ENCODE measurements at places on chromosomes 3 and 15.

- DNase-seq: no peak
Observed at GRCh38 chr3:77601823-77602415, 562.0 kb downstream of the ROBO2 start.

- no peak for DNase-seq
Observed at GRCh38 chr3:72679540-72680198, 168.6 kb downstream of the SHQ1 start.

DNA sequence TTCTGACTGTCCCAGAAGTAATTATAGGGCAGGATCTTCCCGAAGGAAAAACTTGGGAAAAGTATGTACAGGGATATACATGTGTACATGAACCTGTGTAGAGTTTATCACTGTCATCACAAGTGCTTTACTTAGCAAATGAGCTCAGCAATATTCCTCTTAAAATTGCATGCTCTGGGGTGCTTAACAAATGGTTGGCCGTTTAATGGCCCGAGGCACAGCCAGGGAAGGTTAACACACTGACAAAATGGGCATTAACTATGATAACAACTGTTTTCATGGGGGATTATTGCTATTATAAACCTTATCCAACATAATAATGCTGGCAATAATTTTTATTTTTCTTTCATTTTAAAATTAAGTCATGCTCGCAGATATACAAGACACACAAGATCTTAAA is 459.3 kb downstream of the TUSC7 start:
- no peak for DNase-seq

DNA sequence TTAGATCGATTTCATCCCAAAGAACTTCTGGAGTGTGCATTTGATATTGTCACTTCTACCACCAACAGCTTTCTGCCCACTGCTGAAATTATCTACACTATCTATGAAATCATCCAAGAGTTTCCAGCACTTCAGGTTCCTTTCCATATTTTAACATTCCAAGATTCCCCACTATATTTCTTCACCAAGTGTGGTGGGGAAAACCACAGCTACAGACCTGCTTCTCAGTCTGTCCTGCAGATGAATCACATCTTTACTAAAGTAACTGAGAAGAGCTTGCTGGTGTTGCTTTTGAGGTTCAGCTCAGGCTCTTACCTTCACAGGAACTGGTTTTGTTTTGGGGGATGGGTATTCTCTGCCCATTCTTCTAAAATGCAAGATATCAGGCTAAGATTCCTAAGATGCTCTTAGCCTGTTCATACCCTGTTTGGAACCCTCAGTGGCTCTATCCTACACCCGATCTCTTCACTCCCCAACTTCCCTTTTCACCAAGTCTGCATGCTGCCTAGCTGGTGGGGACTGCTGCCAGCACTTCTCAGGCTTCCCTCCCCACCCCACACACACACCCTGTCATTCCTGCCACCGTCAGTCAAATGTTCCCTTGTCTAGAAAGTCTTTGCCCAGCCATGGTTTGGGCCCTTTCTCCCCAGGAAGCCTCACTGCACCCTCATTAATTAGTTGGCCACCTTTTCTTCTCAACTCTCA is 30.8 kb downstream of the SRP14 start:
- DNase-seq: no peak

DNA sequence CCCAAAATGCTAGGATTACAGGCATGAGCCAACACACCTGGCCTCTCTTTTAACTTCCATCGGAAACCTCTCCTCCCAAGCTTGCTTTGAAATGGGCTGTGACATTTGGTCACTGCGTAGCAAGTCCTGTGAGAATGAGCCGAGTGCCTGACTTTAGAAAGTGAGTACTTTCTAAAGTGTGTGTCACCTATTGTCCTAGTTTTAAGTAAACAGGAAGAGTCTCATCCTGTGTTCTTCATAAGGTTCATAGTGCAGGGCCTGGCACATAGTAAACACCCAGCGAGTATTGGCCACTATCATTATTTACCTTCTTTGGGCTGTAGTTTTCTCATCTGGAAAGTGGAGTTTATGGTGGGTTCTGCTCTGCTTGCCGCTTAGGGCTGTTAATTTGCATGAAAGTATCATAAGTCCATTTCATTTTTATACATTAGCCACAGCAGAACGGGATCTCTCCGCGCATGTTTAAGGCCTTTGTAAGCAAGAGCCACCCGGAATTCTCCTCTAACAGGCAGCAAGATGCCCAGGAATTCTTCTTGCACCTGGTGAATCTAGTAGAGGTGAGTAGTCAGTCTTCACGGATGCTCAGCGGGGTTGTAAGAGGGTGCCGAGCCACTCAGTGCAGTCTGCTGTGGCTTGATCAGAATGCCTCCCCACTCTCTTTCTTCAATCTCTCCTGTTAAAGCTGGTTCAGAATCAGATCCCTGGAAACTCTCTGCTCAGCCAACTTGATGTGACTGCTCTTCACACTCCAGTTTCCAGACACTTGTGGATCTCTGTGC is 87.2 kb downstream of the USP13 start:
- DNase-seq: no peak
